AG20443 (cell line): ENCODE measurements at places on chromosomes 12 and 14.

DNA sequence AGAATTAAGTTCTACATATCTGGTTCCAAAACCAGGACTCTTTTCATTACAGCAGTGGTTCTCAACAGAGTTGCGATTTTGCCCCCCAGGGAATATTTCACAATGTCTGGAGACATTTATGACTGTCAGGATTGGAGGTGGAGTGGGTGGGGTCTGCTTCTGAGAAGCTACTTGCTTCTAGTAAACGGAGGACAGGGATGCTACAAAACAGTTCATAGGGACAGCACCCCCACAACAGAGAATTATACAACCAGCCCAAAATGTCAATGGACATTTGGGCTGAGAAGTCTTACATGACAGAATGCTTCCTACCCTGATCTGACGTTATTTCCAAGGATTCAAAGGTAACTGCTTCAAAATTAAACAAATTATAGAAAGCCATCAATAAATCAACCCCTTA lies 739 bp upstream of the SPATA7 start:
- DNase-seq: peak; percentile 16

- DNase-seq: no peak
Observed at GRCh38 chr14:55621391-55621790, 41.4 kb downstream of the KTN1 start.

DNA sequence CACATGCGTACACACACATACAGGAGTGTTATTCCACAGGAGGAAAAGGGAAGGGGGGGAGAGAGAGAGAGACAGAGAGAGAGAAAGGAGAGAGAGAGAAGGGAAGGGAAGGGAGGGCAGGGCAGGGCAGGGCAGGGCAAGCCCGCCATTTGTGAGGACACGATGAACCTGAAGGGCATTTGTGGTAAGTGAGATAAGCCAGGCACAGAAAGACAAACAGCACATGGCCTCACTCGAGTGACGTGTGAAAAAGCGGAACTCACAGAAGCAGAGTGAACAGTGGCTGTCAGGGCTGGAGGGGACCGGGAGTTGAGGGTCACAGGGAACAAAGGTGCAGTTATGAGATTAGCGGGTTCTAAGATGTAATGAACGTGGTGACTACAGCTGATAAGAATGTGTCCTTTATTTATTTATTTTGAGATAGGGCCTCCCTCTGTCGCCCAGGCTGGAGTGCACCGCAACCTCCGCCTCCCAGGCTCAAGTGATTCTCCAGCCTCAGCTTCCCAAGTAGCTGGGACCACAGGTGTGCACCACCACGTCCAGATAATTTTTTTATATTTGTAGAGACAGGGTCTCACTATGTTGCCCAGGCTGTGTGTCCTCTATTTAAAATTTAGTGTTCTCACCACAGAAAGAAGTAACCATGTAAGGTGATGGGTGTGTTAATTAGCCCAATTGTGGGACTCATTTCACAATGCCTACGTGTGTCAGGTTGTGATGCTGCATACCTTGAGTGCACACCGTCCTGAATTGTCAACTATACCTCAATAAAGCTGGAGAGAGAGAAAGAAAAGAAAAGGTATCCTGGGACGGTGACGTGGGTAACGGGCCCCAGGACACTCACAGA lies 18.7 kb upstream of the FBRSL1 start:
- no peak for DNase-seq

- DNase-seq: no peak
Observed at GRCh38 chr14:71918955-71919354, 13.3 kb upstream of the RGS6 start.

DNA sequence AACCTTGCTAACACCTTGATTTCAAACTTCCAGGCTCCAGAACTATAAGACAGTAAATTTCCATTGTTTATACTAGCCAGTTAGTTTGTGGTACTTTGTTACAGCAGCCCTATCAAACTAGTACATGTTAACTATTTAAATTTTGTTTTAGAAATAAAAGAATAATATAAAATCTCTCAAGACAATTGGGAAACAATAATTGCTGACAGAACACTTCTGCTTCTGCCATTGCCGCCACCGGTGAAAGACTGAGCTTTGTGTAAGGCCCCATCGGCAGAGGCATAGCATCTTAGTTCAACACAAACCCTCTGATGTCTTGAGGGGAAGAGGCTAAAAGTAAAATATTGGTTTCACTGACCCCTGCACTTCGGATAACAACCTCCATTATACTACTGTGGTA lies 1607.1 kb upstream of the SEL1L start:
- DNase-seq: no peak

DNA sequence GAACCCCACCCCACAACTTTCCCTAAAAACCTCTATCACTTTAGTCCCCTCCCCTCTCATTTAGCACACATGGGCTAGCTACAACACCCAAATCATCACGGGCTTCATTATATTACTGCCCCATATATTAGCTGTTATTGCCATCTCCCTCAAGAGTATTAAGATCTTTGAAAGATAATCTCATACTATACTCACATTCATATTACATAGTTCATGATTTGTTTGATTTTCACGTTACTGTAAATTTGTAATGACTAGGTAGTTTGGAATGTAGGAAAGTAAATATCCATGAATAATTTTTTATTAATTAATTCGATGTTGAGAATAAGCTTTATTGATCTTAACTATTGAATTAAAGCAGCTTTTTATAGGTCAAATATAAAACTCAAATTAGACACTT lies 7.9 kb downstream of the DICER1 start:
- DNase-seq: no peak

- DNase-seq: no peak
Observed at GRCh38 chr12:65126482-65126881, 5.4 kb upstream of the WIF1 start.

- peak; percentile 32 for DNase-seq
Observed at GRCh38 chr12:56839915-56840325, 76.8 kb downstream of the HSD17B6 start.

DNA sequence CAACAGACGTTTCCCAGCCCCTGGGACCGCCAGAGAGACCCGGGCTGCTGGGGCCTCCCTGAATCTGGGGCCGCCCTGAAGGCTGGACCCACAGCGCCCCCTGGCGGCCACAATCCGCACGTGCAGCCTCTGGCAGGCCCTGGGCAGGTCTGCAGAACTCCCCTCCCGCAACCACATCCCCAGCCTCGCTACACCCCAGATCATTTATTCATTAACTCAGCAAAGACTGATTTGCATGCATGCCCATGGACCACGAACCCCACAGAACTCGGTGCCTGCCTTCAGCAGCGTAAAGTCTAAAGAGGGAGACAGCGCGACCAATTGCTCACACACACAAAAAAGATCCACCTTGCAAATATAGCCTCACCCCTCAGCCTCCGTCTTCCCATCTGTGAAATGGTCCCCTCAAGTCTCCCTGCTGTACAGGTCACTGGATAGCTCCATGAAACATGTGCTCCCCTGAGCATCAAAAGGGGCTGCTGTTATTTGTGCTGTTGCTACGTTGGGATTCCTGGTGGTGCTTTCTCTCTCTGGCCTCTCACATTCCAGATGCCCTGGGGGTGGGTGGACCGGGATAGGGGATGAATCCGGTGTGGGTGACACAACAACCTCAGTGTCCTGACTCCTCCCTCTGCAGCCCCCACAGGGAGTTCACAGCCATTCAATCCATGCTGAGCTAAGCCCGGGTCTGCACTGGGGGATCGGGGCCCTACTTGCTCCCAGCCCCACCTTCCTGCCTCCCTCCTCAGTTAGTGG lies 96.4 kb downstream of the SCARB1 start:
- DNase-seq: peak; percentile 87

DNA sequence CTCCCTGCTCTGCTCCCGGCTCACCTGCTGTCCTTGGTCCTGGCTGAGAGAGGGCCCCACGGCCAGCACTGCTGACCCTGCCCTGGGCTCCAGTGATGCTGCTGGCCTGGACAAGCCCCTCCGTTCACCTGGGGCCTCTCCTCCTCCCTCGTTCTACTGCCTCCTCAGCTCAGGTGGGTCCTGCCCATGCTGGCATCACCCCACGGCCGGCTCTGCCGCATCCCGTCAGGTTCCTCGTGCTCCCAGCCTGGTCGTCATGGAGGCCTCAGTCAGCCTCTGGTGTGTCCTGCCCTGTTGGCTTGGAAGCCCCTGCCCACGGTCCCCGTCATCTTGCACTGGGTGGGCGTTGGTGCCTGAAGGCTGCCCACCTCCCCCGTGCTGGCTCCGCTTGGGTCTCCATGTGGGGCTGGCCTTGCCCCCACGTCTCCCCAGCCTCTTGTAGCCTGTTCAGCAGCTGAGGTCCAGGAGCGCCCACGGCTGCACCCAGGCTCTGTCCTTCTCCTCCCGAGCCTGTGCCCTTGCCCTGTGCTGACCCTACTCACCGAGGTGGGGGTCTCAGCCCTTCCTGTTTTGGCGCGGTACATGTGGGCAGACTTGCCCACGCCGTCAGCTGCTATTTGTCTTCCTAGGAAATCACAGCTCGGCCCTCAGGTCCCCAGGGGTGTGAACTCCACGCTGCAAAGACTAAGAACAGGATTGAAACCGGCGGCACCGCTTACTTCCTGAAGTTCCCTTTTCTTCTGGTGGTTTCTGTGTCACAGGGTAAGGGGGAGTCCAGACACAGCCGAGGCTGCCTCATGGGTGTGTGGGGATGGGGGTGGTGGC lies 121.6 kb downstream of the TMEM121 start:
- DNase-seq: no peak

DNA sequence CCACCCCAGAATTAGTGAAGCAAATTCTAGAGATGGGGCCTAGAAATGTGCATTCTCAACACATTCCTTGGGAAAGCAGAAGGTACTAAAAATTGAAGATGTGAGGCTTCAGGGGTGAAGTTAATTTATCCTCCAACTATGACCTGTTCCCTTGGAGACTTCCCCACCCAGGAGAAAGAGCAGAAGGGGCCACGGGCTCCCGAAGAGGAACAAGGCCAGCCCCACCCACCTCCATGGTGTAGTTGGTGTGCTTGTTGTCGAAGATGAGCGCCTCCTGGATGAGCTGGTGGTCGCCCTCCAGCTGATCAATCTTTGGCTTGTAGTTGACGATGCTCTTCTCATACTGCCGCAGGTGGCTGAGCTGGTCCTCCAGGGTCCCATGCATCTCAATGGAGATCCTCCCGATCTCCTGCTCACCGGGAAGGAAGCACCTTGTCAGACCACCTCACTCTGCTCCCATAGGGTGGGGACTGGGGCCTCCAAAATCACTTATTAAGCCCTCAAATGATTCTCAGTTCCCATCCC lies 87.8 kb upstream of the ZFP36L1 start:
- no peak for DNase-seq
